ENCODE measurements at places on chromosomes 2 and 18.

DNA sequence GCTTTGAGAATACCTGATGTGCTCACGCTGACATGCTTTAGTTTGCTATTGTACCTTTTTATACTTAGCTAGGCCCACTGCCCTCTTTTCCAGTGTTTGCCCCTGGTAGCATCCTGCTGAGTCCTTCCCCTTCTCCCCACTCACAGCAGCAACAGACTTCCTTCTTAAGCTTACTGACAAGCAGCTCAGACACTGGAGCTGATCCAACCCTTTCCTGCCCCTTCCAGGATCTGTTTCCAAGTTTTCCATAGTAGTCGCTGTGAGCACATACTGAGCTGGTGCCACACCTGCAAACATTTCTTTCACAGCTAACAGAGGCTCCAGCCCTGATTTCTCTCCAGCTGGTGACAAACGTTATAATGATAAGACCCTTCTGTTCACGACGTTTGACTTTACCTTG, 991.4 kb upstream of the CELF4 start:
- DNase-seq, result no peak

GRCh38 chr18:79121746-79122474, 52.7 kb downstream of the ATP9B start:
- peak; percentile 8 for DNase-seq

DNA sequence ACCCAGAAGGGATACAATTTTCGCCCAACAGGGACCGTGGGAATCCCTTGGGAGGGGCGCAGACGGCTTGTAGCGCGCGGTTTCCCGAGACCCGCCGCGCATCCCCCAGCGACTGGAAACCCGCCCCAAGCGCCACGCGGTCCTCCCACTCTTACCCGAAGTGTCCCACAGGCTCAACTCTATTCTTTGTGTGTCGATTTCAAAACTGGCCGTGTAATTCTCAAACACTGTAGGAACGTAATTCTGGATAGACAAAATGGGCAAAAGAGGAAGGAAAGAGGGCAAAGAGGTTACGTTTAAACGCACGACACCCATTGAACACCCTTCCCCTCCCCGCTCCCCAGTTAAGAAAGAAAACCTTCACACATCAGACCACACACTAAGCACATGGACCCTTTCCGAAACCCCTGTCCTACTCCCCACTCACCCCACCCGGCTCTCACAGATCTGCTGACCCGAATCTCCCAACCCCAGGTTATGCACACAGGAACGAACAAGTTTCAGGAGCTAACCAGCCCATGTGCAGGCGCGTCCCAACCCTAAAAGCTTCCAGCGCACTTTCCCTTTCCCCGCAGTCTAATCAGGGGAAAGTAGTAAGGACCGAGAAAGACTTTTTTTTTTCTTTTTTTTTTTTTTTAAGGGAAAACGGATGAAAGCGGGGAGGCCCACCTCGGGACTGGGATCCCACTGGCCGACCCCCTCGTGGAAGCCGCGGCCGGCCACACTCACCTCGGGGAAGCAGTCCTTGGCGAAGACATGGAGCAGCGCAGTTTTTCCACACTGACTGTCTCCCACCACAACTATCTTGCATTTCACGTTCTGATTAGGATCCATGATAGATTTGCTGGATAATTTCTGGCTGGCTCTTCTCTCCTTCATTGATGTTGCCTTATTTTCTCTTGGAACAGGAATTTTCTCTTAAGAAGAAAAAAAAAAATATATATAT, 655 bp downstream of the RND3 start:
- DNase-seq, result no peak

DNA sequence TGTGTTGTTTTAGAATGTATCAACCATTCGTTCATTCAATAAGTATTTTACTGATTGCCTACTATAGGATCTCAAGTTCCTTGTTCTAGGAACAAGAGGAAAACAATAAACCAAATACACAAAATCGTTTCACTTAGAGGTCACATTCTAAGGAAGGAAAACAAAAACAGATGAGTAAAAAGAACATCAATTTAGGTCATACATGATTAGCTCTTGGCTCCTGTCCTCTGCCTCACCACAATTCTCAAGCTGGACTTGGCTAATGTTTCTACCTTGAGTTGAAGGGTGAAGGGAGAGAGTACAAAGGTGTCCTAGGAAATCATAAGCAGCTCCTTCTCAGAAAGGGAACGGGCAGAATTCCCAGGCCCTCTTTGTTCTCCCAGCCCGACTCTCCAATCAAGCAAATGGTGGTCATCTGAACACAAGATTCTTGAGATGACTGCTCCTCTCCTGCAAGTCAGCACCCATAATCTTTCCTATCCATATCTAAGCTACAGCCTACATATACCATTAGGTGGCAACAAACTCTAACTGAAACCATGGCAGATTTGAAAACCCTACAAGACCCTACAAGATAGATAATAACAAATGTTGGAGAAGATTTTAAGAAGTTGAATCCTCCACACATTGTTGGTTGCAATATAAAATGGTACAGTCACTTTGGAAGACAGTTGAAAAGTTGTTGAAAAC, 76.0 kb downstream of the CBLN2 start:
- peak; percentile 5 for DNase-seq

DNA sequence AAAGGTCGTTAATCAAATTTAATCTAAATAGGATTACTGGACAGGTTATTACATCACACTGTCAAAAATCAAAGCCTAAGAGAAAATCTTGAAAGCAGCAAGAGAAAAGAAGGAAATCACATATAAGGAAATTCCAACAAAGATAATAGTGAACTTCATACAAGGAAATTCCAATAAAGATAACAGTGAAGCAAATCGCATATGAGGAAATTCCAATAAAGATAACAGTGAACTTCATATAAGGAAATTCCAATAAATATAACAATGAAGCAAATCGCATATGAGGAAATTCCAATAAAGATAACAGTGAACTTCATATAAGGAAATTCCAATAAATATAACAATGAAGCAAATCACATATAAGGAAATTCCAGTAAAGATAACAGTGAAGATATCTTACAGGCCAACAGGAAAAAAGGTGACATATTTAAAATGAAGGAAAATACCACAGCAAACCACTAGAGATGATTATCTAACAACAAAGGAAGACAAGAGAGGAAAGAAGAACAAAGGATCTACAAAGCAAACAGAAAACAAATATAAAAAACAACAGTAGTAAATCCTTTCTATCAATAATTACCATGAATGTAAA, 787.7 kb downstream of the CCDC85A start:
- DNase-seq, result no peak

DNA sequence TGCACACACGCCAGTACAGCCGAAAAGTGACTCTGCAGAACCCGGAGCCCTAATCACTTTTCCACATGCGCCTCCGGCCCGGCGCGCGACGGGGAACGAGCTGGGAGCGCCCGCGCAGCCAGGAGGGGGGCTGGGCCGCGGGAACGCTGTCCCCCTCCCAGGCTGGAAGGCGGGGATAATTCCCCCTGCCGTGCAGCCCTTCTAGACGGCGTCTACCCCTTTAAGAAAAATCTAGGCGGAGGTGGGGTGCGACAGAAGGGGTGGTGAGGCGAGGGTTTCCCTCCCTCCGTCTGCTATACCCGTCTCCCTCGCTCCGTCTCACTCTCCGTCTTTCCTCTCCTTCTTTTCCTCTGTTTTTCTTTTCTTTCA, 2.4 kb downstream of the CYP26B1 start:
- no peak for DNase-seq

DNA sequence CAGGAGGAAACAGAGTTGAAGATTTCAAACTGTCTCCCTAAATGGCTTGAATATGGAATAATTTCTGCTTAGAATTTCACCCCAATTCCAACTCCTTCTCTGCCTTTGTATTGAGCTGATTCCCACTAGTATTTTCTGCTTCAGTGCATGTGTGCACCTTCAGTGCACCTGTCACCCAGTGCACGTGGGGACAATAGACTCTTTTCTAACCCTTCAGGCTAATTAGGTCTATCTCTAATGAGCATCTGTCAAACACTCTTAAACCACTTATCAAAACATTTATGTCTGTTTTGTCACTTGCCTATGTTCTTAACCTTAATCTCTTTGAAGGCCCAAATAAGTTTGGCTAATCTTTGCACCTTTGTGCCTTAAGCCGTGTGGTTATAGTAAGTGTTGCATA, 232.0 kb upstream of the NETO1 start:
- no peak for DNase-seq

DNA sequence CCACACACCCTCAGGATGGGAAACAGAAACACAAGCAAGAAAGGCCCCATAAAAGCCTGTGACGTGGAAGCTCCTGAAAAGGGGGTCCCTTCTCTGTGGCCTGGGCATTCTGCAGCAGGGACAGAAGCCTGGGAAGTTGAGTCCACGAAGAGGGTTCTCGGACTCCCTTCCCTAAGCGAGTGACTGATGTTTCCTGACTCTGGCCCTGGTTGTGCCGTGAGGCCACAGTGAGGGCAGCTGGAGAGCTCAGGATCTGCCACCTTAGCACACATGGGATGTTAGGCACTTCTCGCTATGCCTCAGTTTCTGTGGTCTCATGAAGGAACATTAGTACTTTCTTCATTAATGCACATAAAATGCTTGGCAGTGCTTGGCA, 87.2 kb upstream of the ZFP36L2 start:
- no peak for DNase-seq
